HFFc6 (cell line): ENCODE measurements at places on chromosomes 2 and 18.
A peak's percentile ranks its signal among the peaks of the same experiment; 100 is the strongest.

GRCh38 chr18:50158866-50159653 lies 35.9 kb downstream of the MYO5B start:
- no peak for DNase-seq

DNA sequence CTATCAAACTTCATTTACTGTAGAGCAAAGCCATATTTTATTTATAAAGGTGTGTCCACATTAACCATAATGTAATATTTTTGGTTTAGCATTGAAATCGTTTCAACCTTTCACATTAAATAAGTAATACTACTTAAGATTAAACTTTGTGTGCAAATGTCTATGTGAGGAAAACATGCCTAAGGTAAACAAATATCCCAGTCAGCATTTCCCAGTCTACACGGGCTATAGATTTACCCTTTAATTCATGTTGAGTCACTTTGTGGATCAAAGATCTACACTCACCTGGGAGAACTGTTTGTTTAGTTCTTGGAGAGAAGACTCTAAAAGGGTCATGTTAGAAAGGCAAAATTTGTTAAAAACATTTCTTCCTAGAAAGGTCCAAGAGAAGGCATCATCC lies 89.1 kb downstream of the ABCA12 start:
- DNase-seq = no peak

- peak; percentile 38 for DNase-seq
Observed at GRCh38 chr2:118913803-118914645, 28.0 kb upstream of the MARCO start.

DNA sequence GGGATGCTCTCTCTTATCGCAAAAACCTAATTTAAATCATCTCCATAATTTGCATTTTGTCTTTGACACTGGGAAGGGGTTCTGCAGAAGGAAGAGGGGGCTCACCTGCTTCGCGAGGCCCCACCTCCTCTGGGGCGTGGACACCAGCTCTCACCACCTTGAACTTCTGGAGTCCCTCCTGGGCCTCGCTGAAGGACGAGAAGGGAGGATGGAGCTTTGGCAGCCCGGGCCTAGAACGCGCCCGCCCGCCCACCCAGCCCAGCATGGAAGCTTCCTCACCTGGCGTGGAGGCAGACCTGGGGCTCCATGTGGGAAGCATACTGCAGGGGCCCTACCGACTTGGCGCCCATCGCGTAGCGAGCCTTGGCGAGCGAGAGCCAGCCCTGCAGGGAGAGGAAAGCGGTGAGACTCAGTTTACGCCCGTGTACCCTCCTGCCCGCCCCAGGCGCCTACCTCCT lies 1.1 kb upstream of the IMP4 start:
- no peak for DNase-seq

GRCh38 chr2:124437811-124438210 lies 412.7 kb downstream of the CNTNAP5 start:
- no peak for DNase-seq

GRCh38 chr2:230127195-230127594 lies 58.5 kb upstream of the SLC16A14 start:
- no peak for DNase-seq

DNA sequence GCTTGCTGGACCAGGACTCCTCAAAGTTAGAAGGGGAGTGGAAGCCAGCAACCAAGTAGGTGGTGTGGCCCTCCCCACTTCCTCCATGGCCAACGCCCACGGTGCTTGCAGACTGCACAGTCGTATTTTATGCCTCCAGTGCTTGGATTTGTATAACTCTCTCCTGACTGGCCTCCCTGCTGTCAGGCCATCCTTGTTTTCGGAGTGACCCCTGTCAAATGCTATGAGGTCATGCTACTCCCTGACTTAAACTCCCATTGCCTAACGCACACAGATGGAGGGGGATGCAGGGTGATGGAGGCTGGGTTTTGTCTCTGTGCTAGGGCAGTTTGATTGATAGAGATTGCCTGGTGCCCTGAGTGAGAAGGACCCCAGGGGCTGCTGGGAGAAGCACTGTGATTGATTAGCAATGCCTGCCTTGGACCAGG lies 36.1 kb downstream of the GLI2 start:
- no peak for DNase-seq

- no peak for DNase-seq
Observed at GRCh38 chr2:201233812-201234662, 26.3 kb upstream of the CASP8 start.

DNA sequence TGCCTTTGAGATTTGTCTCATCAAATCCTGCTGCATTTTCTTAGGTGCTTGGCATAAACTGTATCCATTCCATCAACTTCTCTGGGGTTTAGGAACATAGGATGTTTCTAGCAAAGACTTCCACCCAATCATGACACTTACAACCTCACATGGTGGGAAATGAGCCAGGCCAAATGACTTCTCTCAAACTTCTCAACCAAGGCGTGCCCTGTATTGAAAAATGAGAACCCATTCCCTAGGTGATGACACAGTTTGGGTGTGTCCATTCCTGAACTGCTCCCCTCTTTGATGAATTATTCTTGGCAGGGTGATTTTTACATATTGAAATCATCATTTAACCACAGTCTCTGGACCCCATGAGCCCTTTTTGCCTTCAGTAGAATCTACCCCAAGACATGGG lies 161.1 kb downstream of the EN1 start:
- DNase-seq = no peak

DNA sequence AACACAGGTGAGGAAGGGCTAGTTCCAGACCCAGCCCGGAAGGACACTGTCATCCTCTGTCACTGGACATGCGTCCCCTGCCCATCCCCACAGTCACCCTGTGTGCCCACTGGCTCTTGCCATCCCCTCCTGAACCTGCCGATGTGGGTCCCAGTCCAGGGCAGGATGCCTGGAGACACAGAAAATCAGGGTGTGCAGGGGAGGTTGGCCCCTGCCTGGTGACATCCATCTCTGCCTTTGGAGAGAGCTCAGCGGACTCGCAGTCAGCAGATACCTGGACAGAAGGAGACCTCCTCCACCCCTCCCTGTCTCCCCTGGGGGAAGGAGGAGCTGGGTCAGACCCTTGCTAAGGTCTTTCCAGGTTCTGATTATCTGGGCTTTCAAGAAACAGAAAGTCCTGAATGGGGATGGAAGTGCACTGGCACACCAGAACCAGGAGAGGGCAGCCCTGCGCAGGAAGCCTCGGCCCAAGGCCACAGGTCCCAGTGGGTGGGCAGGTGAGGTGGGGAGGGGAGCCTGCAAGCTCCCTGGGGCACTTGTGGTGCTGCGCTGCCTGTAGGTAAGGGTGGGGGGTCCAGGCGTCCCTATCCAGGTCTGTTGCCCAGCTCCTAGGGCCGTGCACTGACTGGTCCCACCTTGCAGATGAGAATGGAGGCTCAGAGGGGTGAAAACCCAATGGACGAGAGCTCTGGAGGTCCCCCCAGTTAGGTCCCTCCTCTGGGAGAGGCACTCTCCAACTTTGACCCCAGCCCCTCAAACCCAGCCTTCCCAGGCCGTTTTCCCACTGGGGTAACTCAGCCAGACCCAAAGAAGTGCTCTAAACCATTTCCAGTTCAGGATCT lies 9.7 kb upstream of the OTOS start:
- DNase-seq = no peak

DNA sequence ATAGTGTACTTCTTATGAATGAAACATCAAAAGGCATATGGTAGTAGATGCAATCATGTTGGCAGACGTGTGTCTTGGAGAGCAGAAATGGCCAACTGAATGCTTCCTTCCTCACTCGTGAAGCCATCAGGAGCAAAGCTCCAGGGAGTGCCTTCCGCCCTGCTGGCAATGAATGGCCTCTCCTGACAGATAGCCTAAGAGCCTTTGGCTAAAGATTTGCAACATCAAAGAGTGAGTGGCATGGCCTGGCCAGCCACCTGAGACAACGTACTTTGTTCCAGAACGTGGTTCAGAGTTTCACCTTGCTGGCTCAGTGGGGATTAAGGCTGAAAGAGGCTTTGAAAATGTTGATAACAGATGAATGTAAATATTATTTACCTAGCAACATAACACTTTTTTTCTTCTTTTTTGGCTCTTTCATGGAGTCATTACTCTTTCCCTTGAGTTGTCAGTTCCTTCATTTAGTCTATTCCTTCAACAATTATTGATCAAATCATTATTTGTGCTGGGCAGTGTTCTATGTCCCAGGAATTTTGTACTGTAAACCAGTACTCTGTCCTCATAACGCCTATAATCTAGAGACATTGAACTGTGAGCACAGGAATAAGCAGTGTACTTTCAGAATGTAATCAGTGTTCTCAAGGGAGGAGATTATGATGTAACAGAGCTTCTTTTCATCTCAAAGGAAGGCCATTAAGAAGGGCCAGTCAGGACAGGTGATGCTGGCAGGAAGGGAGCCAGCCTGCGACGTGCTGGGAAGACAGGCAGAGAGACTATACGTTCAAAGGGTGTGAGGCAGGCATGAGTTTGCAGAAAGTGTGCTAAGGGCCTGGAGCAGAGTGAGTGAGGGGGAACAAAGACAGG lies 59.4 kb upstream of the SH3RF3 start:
- no peak for DNase-seq

DNA sequence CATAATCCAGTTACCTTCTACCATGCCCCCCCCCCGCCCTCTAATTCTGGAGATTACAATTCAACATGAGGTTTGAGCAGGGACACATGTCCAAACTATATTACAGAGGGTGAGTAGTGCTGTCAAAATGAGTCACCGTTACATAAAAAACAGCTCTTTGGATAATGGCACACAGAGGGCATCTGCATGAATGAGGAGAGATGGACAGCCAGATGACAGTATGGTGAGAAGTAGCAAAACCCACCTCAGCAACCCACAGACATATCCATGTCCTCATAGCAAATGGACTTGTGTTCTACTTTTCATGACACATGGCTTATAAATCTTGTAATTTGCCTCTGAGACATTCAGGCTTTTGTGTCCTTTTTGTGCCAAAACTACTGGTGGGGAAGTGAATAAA lies 132.0 kb downstream of the EML6 start:
- peak; percentile 22 for DNase-seq

- DNase-seq = no peak
Observed at GRCh38 chr2:206701952-206702605, 16.1 kb downstream of the DYTN start.

DNA sequence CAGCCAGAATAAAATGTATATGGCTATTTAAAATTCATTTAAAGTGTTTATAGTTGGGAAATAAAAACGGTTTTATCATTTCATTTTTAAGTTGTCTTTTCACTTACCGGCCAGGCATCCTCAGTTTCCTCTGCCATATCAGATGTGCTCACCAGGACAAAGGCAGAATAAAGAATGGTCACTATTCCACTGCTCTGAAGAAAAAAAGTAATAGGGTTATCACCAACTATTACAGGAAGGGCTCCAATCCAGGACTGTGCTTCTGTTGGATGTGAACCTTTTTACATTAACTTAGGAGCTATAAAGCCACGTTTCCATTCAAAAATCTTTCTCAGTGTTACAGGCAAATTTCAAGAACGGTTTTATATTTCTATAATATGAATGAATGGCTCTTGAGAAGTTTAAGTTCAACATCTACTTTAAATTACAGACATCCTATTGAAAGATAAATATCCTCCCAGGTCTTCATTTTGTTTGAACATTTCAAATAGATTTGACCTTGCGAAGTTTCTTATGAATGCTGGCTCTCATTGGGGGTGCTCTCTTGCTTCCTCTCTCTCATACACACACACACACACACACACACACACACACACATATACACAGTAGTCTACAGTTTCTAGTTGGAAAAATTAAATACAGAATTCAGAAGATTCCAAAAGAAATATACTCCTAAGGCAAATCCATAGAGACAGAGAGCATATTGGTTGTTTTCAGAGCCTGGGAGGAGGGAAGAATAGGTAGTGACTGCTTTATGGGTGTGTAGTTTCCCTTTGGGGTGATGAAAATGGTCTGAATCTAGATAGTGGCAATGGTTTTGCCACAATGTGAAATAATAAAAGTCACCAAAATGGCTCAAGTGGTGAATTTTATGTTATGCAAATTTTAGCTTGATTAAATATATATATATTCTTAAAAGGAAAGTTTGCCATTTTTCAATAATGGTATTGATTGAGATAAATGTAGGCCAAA lies 2.9 kb upstream of the SLC40A1 start:
- no peak for DNase-seq

- DNase-seq = peak; percentile 86
Observed at GRCh38 chr2:43131051-43131889, 95.1 kb downstream of the ZFP36L2 start.

DNA sequence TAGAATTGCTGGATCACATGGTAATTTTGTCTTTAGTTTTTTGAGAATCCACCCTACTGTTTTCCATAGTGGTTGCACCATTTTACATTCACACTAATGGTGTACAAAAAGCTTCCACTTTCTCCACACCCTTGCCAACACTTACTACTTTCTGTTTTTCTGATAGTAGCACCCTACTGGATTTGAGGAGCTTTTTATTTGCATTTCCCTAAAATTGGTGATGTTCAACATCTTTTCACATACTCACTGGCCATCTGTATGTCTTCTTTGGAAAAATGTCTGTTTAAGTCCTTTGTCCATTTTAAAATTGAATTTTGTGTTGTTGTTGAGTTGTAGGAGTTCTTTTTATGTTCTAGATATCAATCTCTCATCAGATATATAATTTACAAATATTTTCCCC lies 3.5 kb downstream of the POLR1A start:
- DNase-seq = no peak

DNA sequence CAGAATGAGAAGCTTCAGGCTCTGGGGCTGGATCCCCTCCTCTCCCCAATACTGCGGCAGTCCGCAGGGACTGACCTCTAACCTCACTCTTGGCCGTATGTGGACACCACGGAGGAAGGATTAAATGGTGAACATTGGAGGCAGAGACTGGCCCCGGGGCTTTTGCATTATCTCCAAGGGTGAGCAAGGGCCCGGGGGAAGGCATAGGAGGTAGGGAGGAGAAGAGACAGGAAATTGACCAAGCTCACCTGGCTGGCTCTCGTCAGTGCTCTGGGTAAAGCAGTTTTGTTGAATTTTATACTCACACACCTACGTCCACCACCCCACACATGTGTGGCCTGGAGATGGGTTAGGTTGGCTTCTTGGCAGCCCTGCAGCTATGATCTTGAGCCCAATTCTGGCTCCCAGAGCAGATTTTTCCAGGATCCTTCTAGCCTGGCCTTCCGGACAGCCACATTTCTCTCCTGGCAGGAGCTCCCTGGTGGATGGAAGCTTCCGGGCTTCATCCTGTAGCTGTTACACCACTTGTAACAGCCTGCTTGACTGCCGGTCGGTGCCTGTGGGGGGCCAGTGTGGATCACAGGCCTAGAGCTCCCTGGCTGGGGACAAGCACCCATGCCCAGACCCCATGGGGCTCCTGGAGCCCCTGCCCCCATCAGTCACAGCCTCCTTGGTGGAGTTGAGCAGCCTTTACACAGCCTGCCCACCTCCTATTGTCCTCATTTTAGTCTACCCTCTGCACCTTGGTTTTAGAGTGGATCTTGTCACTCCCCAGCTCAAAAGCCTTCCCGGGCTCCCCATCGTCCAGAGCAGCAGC lies 7.6 kb downstream of the ITM2C start:
- DNase-seq = no peak

DNA sequence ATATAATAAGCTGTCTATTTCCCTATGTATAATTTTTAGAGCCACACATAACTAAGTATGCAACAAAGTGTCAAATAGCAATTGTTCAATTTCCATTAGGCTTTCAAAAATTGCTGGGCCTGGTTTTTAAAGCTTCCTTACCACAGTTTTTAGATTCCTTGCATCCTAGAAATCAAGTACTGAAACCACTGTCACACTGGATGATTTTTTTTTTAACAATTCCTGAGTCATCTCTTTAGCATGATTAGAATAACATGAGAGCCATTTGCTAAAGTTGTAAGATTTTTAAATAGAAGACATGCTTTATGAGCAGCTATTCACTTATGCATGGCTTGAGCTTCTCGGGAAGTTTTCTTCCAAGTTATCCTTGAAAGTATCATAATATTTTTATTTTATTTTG lies 319.5 kb upstream of the NXPH2 start:
- no peak for DNase-seq

GRCh38 chr2:48467637-48468036 lies 62.3 kb upstream of the STON1 start:
- no peak for DNase-seq
